ENCODE measurements at places on chromosomes 7 and 10.

DNA sequence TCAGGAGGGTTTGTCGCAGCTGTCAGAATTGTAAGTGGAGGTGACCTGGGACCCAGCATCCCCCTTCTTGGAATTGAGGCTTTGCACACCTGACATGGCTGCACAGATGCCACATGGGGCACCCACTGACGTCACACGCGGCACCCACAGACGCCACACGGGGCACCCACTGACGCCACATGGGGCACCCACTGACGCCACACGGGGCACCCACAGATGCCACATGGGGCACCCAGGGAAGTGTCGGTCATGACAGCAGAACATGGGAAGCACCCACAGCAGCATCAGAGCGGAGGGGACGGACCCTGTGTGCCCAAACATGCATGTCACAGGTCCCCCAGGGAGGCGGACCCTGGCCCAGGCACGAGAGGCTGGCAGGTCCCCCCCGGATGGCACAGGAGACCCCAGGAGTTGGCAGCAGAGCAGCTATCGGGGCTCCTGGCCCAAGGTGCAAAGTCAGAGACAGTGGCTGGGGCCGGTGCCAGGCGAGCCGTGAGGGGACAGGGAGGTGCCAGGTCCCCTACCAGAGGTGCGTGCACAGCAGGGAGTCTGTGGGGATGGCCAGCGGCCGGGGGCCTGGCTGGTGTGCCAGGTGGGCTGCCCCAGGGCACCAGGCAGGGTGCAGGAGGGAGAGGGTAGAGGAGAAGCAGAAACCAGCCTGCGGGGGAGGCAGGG is 21.1 kb downstream of the KNDC1 start:
- DNase-seq, result no peak

DNA sequence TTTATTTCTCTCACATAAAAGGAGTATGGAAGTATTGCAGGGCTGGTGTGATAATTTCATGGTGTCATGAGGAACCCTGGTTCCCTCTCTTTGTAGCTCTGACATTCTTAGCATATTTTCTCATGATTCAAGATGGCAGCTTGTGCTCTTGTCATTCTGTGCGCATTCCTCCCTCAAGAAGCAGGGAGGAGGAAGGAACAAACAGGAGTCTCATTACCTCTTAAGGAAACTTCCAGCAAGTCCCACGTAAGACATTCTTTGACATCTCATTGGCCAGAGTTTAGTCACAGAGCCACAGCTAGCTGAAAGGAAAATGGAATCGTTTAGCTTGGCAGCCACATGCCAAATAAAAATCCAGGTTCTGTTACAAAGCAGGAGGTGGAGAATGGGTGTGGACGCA is 546.8 kb downstream of the LRMDA start:
- no peak for DNase-seq

- no peak for DNase-seq
Observed at GRCh38 chr10:125054669-125055268, 105.6 kb downstream of the CTBP2 start.

DNA sequence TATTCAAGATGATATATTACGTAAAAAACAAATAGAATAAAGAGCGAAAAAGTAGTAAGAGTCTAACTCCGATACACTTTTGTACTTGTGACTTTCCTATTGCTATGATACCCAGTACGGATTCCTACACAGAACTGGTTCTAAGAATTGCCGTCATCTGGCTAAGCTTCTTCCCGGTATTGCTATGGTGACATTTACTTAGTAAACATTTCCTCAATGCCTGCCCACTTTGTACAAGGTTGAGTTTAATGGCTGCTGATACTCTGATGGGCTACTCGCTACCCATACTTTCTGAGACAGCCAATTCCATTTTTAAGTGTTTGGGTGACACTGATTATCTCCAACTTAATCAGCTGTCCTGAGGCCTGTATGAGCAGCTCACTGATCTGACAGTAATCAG is 55.6 kb downstream of the OSBPL3 start:
- DNase-seq, result no peak

DNA sequence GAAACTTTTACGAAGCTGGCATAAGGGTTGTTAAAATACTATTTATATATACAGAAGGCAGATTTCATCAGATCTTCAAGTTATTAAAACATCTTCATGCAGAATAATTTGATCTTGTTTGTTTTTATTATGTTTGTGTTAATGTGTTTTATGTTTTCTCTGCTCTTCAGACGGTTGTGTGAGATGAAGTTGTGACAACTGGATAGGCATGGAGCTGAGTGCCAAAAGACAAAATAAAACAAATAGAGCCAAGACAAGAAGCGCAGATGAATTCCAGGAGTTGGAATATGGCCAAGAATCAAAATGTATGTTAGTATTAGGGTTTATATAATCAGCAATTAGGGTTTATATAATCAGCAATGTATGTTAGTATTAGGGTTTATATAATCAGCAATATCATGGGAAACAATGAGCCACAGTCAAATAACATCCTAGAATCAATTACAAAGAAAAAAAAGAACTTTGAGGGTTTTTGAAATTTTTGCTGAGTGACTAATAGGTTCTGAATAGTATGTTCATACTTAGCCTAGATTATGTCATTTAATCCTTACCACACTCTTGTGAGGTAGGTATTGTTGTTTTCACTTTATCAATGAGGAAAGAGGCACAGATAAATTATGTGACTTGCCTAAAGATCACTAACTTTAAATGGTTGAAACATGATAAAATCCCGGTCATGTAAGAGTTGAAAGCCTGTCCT is 488.0 kb upstream of the STEAP1 start:
- DNase-seq, result no peak

GRCh38 chr10:101031796-101032636 is 982 bp downstream of the SFXN3 start:
- DNase-seq, result peak; percentile 48

GRCh38 chr10:17578603-17579002 is 38.6 kb downstream of the HACD1 start:
- no peak for DNase-seq

- no peak for DNase-seq
Observed at GRCh38 chr7:140390466-140391190, 7.7 kb downstream of the SLC37A3 start.

GRCh38 chr7:8765374-8765773 is 332.0 kb downstream of the NXPH1 start:
- no peak for DNase-seq

GRCh38 chr7:53983480-53983879 is 558.7 kb upstream of the VSTM2A start:
- DNase-seq, result no peak

DNA sequence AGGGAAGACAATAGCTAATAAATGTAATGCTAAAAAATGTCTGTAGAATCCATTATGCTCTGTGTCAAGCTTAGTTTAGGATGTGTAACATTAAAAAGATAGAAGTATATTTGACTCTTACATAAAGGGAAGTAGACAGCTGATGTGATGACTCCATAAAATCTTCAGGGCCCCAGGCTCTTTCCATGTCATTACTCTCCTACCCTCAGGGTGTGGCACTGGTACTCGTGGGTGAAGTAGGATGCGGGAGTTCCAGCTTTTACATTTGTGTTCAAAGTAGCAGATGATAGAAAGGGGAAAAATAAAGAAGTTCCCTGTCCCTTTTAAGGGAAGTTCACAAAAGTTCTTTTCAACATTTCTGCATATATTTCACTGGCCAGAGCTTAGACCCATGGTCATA is 157.1 kb downstream of the TSPAN12 start:
- no peak for DNase-seq

DNA sequence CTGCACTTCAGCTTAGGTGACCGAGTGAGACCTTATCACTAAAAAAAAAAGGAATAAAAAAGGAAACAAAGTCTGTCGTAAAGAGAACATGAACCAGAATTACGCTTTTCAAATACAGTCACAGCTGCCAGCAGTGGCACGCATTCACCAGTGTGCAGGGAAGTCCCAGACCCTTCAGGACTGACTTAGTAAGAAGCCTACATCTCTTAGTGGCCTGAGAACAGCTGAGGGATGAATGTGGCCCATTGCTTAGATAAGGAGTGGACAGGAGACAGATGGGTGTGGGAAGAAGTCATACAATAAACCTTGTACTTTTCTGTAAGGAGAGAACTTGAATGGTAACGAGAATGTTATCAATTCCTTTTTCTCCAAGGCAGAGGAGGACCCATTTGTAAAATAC is 178.5 kb downstream of the JCAD start:
- DNase-seq, result no peak

DNA sequence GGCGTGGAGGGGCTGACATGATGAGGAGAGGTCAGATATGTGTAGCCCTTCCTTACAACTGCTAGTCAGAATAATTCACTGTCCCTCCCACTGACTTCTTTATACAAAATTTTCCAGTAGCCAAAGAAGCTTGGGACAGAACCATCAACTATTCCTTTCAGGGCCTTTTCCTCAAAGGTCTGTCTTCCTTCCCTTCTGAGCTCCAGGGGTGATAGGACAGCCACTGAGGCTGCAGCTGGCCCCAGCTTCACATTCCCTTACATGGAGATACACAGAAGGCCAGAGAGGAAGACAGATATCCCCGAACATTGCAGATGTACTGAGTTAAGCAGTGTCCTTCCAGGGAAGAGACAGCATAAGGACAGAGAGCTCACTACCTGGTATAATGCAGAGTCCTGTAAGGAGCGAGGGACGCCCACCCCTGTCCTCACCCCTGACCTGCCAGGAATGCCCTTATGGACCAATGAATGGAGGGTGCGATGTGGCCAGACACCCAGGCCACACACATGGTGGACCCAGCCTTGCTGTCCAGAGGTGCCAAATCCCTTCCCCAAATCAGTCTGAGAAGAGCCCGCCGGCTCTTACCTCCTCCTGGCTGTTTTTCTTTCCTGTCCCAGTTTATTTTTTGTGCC is 754.7 kb downstream of the GRID1 start:
- no peak for DNase-seq

- DNase-seq, result no peak
Observed at GRCh38 chr7:6197801-6198551, 74.4 kb downstream of the CYTH3 start.

DNA sequence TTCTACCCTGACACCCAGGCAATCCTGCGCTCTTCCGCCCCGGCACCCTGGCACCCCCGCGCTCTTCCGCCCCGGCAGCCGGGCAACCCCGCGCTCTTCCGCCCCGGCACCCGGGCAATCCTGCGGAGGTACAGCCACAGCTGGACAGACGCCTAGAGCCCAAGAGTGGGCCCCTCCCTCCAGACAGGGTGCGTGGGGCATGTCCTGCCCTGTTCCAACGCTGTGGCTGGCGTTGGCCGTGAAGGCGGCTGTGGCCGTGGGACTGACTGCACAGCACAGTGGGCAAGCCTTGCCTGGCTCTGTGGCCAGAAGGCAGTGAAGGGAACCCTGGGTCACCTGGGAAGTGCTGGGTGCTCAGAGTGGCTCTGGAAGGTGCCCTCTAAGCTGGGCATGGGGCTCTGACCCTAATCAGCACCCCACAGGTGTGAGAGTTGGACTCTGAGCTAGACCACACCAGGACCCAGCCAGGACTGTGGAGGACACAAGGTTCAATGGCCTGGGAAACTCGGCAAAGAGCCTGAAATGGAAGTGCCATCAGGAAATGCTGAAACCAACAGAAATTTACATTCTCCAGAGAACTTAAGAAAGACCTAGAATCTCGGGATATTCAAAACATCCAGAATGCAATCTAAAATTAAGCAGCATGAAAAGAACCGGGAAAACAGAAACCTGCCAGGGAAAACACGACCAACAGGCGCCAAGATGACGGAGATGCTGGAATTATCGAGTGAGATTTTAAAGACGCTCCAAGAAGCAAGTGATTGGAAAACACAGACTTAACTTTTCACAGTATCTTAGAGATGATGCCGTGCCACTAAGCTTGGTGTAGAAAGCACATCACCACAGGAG is 253.6 kb downstream of the ELFN1 start:
- DNase-seq, result no peak

- DNase-seq, result no peak
Observed at GRCh38 chr7:80392229-80393169, 119.4 kb downstream of the GNAT3 start.

DNA sequence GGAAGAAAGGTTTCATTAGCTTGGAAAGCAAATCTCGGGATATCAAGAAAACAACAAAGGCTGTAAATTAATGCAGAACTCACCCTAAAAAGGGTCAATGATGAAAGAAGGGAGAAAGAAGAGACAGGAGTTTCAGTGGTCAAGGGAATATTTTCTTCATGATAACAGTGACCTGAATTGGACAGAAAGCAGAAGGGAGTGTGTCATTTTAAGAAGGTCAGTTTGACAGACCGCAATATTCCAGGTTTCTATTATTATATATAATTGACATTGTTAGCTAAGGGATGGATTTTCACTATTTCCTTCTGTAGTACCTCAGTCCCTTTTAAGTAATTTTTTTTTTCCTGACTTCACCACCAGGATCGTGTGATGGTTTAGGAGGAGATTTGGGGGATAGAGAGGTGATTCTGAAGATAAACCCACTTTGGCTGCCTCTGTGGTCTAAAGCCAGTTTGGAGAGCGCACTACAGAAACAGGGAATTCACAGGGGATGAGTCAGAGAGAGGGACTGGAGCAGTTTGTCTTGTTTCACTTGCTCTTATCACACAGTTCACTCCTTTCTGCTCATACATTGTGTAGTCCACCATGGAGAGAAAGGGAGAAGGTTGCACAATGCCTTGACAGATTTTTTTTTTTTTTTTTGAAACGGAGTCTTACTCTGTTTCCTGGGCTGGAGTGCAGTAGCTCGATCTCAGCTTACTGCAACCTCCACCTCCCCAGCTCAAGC is 417.9 kb downstream of the AUTS2 start:
- DNase-seq, result no peak

DNA sequence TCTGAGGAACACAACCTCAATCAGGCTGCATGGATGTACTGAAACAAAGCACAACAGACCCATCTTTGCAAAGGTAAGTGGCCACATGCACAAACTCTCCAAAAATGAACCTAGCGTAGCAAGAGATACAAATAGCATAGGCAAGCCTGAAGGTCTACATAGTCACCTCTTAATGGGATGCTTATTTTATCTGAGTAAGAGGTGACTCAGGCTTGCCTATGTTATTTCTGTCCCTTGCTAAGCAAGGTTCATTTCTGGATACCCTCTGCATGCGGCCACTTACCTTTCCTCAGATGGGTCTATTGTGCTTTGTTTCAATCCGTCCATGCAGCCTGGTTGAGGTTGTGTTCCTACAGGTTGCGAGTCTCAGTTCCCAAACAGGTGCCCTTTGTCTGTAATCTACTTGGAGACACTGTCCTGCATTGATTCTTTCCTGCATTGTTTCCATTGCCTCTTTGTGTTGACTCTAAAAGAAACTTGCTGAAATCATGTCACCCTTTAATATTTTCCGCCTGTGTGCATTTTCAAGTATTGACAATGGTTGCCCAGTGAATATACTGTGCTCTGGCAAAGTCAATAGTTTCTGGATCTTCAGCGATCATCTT is 291.8 kb upstream of the LYZL1 start:
- no peak for DNase-seq

DNA sequence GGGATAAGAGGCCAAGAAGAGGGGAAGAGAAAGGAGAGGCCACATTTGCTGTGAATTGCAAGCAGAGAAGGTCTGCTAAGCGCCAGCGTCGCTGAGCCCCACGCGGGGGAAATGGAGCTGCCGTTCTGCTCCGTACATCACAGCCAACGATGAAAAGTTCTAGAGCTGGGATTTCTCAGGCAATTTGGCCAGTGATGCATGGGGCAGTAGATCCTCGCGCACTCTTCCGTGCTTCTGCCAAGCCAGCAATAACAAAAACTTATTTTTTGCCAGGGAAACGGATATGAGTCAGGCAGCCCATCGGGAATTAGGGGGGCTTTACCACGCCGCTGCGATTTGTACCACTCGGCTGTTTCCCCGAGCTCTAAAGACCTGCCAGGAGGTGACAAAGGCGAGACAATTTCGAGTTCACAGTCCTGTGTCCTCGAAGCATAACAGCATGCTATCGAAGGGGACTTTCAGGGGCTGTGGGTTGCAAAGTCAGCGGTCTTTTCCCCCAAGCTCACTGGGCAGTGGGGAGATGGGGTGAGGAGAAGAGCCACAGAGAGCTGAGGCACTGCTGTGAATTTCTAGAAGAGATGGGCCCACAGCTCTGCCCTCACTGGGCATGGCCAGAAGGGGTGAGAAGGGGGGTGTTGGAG is 30.0 kb upstream of the SLF2 start:
- DNase-seq, result no peak

Data from activated CD8-positive, alpha-beta memory T cell treated with anti-CD3 and anti-CD28 coated beads for 48 hours (primary cell).